Gastrocnemius medialis (tissue), 4 donors: ENCODE measurements at places on chromosomes 7 and 10.
A peak's percentile ranks its signal among the peaks of the same experiment; 100 is the strongest.

- no peak for DNase-seq
Observed at GRCh38 chr10:94292434-94293090, 70.2 kb downstream of the NOC3L start.

GRCh38 chr10:79072994-79073645 is 4.4 kb downstream of the ZMIZ1 start:
- DNase-seq: no peak

DNA sequence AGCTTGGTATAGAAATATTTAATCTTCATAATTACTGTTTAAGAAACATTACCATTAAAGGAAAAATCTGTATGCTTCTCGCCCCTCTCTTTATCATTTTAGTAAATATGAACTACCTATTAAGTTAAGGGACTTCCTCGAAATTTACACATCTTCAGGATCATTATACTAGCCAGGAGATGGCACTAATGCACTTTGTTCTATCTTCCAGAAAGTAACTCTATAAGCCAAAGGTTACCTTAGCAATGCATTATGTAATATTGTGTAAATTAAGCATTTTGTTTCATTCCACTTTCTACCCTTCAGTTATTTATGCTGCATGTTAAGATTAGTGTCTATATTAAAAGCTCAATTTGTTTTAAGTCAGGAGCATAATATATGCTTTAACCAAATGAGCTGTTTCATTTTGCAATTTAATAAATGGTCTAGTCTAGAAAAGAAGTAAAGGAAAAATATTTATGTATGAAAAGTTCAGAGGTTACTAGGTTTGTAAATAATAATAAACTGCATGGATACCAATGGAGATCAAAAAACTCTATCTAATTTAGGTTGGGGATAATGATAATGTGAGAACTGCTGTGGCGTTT is 128.5 kb downstream of the ANKRD7 start:
- DNase-seq: no peak

DNA sequence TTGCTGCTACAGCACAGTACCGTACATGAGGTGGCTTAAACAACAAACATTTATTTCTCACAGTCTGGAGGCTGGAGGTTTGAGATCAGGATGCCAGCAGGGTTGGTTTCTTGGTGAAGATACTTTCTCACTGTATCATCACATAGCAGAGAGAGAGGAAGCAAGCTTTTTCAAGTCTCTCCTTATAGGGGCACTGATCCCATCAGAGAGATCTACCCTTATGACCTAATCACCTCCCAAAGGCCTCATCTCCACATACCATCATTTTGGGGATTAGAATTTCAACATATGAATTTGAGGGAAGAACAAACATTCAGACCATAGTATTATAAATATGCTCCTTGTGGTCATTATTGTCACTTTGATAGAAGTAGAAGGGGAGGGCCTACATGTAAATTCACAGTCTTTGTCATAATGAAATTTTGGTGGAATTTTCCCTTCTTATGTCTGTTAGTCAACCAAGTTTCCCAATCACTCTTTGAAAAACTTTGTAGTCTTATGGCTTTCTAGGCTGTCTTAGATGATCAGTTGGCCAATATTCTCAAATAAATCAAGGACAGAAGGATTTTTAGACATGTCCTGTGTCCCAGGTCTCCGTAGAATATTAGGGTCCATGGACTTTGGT is 606.2 kb downstream of the LRMDA start:
- DNase-seq: no peak

DNA sequence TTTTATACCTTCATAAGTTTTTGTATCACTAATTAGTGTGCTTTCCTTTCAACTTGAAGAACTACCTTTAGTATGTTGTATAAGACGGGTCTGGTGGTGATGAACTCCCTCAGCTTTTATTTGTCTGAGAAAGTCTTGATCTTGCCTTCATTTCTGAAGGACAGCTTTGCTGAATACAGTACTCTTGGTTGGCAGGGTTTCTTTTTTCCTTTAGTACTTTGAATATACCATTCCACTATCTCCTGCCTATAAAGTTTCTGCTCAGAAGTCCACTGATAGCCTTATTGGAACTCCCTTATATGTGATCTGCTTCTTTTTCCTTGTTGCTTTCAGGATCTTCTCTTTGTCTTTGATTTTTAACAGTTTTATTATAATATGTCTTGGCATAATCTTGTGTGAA is 230.9 kb downstream of the HPSE2 start:
- no peak for DNase-seq

GRCh38 chr7:50662041-50662694 is 97.0 kb upstream of the DDC start:
- no peak for DNase-seq

DNA sequence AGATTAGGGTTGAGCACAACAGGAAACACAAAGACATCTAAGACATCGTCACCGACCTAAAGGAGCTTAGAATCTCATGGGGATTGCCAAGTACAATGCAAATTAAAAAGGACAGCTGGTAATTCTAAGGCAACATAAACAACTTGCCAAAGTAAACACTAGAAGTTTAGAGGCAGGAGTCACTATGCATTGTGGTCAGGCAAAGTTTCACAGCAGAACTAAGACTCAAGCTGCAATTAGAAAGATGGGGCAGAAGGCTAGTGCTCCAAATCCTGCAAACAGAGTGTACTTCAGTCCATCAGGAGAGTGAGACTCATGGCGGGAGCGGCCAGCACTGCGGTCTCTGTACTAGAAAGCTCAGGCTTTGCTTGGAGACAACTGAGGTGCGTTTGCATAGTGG is 52.7 kb downstream of the HIPK2 start:
- no peak for DNase-seq

DNA sequence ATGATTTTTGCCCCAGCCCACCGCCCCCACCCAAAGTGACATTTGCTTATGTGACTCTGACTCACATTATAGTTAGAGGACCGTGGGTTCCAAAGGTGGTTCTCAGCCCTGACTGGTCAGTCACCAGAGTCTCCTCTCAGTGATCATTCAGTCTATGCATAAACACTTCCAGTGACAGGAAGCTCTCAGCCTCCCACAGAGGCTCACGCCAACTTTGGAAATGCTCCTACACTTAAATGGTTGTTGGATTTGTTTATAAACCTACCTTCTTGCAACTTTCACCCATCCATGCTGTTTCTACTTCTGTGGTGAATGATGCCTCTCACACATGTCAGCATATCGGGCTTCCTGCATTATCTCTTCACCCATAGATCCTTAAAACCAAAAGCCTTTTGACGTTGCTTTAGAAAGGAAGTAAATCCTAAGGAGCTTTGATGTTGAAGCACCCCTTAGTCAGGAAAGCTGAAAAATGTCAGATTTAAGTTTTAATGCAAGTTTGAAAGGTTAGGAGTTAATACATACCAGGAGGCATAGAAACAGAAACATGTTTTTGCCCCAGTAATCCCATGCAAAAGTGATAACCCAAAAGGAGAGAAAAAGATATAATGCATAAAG is 46.5 kb upstream of the FGL2 start:
- no peak for DNase-seq

DNA sequence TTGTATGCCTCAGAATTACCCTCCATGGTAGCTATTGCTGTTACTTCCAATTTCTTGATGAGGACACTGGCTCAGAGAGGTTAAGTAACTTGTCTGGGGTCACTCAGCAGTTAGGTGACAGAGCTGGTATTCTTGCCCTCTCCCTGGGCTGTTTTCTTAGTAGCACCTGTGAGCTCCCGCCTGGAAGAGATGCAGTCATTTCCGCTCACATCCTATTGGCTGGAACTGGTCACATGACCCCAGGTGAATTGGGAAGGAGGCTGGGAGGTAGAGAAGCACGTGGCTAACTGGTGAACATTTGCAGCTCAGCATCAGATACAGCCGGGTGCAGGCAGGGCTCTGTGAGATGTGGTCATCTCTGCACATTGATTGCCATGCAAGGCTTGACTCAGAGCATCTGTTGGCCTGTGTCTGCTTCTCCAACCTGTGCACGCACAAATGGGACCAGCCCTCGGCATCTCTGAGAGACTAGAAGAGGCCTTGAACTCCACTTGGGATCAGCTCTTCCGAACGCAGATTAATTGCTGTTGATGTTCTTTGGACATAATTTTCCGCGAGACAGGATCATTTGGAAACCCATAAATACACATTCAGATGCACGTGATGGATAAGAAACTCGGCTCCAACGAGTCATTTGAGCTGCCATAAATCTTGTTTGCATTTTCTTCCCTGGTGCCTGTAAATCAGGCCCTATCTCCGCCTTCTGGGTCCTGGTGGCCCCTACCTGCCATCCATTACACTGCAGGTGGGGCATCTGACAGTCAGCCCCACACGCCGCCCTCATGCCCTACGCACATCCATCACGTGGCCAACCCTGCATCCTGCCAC is 42.8 kb downstream of the MYL10 start:
- DNase-seq: no peak

- DNase-seq: no peak
Observed at GRCh38 chr7:108618056-108618455, 48.4 kb downstream of the DNAJB9 start.

DNA sequence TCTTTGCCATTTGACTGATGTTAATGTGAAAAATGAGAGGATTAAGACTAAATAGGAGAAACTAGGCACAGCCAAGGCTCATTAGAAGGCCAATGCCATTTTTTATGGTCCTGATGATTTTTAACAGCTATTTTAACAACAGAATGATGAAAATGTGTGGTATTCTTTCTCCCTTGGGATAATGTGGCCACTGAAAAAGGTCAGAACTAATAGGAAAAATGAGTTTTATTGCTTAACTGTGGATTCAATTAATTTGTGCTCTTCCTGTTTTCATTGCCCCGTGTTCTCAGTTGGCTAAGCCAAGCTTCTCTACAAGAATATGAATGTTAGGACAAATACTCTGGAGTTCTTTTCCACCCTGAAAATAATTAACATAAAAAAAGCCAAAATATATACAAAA is 56.6 kb downstream of the BMPER start:
- no peak for DNase-seq

DNA sequence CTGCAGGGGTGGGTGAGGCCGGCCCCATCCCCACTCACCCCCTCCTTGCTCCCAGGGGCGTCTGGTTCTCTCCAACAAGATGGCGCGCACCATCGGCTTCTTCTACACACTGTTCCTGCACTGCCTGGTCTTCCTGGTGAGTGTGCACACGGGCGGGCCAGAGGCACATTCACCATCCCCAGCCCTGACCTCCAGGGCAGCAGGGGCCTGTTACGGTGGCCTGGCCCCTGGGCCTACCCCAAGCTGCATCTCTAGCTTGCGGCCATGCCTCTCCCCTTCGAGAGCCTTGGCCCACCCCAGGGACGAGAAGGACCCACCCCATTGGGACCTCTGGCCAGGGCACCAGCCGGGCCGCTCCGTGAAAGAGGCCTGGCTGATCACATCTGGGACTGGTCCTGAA is 4.9 kb upstream of the SH2B2 start:
- DNase-seq: no peak

GRCh38 chr7:56091591-56091990 is 1.2 kb downstream of the PHKG1 start:
- DNase-seq: peak; percentile 84

- DNase-seq: no peak
Observed at GRCh38 chr7:10874666-10875065, 99.0 kb upstream of the PHF14 start.

GRCh38 chr7:158299607-158300006 is 288.0 kb downstream of the PTPRN2 start:
- no peak for DNase-seq

DNA sequence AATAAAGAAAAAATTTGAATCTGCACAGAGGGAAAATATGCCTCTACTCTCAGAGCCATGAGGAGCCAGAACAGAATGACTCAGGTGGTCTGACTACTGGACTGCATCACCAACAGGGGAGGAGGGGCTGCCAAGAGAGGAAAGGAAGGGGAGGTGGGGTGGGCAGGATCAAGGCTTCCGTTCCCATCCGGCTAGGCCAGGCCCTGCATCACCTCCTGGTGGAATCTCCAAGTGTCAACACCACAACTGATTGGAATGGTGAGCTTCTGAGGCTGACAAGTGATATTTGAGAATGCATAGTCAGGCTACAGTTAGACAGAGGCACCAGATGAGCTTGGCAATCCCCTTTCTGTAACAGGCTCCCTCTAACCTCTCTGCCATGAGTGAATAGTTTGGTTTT is 10.4 kb upstream of the GPR26 start:
- DNase-seq: no peak

GRCh38 chr7:143008007-143008901 is 18.7 kb downstream of the OR9A2 start:
- peak; percentile 29 for DNase-seq

GRCh38 chr7:77269360-77270093 is 69.9 kb upstream of the FGL2 start:
- no peak for DNase-seq

- no peak for DNase-seq
Observed at GRCh38 chr10:42989481-42989921, 87.4 kb upstream of the RET start.

- DNase-seq: no peak
Observed at GRCh38 chr7:139109983-139110411, 477 bp upstream of the ZC3HAV1 start.

DNA sequence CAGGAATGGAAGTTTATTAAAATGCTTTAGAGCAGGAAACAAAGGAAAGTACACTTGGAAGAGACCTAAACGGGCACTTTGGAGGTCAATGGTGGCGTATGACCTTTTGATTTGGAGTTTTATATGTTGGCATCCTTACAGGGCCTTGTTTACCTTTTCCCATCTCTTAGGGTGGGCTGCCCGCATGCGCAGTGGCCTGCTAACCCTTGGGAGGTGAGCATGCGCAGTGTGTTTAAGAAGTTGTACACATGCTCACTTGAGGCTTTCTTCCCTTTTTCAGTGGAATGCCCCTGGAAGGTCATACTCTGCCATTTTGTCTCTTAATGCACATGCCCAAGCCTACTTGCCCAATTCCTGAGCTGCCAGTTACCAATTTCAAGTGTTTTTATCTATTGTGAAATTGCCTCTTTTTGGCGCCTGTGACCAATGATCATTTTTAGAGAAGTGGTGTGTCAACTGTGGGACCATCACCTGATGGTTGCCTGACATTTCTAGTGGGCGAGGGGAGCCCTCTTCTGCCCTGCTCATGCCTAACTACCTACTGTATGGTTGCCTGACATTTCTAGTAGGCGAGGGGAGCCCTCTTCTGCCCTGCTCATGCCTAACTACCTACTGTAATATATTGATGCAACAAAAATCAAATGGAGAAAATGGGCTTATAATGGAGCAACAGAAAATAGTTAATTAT is 138.0 kb downstream of the PPP1R9A start:
- no peak for DNase-seq

GRCh38 chr10:5469353-5470061 is 29.9 kb downstream of the CALML5 start:
- DNase-seq: no peak

- no peak for DNase-seq
Observed at GRCh38 chr10:102517553-102517952, 13.8 kb downstream of the SUFU start.

DNA sequence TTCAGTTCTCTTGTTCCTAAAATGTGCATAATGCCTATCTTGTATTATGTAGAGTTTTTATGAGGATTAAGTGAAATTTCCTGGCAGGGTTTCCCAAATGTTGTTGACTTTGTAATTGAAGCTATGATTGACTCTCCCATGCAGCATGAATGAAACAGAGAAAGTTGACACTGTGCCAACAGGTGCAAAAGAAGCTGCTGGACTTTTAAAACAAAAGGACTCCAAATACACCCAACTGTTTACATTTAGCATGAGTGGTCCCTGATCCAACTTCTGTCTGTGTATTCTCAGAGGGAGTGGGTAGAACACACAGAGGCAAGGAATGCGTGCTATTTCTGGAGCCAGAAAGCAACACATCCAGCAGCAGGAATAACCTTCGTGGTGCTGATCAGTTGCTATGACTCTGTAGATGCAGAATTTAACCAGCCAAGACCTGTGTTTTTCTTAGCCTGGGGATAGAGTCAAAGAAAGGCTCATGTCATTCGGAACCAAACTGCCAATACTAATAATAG is 14.4 kb upstream of the RBM20 start:
- DNase-seq: no peak
